ENCODE measurements at places on chromosomes 2 and 18.

DNA sequence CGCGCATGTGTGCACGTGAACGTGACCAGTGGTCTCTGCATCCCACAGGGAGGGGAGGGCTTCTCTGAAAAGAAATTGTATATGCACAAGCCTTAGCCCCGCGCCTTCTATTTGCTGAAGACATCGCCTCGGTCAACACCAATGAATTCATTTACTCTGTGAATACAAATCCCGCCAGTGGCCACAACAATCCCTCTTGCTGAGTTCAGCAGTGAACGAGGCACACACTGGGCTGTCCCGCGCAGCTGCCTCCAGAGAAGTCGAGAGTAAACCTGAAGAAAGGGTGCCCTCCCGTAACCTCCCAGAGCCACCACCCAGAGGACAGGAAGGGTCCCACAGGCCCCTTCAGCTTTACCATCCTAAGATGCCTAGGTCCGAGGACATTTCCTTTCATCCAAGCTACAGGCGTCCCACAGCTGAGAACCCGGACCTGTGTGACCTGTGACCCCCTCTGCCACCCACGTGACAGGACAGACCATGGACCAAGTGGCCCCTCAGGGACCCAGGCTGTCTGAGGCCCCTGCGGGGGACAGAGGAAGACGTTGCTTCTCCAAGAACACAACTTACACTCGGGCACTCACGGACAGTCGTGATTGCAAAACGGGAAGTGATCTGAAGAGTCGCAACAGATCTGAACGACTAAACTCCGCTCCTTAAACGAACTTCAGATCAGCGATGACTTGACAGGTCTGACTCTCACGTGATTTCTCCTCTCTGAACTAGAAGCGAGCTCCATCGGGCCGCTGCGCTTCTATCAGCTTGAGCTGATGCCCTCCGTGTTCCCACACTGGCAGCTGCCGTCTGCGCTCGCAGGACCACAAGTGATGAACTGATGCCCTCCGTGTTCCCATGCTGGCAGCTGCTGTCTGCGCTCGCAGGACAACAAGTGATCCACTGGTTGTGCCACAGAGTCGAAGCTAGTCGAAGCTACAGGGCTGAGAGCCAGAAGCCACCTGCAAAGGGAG, 92.7 kb downstream of the ZNF516 start:
- DNase-seq, result no peak

- DNase-seq, result no peak
These were observed 166.0 kb downstream of the SRBD1 start for GRCh38 chr2:45445037-45445436.

DNA sequence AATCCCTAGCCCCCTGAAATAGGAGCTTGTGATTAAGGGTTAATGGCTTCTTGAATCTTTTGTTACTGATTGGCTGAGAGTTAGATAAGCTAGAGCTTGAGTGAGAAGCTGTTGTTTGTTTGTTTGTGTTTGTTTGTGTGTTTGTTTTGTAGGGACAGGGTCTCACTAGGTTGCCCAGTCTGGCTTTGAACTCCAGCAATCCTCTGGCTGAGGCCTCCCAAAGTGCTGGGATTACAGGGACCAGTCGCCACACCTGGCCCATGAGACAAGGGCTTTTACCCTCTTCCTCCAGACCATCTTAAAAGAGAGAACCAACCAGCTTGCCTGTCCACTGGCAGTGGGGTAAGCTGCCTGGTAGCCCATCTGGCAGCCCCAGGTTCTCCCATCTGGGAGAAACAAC, 58.1 kb downstream of the SH2D6 start:
- no peak for DNase-seq

GRCh38 chr2:140855471-140855870, 1275.3 kb downstream of the LRP1B start:
- no peak for DNase-seq

DNA sequence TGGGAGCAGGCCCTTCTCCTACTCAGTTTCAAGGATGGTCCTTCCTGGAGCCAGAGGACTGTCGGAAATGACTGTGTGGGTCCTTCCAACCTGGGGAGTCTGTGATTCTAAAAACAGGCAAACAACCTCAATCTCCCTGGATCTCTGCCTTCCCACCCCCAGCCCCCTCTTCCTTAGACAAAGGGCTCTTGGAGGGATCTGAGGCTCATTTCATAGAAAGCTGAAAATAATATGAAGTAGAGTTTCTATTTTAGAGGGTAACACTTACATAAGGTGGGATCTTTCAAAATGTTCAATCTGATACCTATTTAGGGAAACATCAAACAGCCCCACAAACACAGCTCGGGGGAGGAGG, 69.4 kb downstream of the RHOB start:
- DNase-seq, result no peak

GRCh38 chr2:170533156-170533555, 182.0 kb upstream of the SP5 start:
- DNase-seq, result no peak

DNA sequence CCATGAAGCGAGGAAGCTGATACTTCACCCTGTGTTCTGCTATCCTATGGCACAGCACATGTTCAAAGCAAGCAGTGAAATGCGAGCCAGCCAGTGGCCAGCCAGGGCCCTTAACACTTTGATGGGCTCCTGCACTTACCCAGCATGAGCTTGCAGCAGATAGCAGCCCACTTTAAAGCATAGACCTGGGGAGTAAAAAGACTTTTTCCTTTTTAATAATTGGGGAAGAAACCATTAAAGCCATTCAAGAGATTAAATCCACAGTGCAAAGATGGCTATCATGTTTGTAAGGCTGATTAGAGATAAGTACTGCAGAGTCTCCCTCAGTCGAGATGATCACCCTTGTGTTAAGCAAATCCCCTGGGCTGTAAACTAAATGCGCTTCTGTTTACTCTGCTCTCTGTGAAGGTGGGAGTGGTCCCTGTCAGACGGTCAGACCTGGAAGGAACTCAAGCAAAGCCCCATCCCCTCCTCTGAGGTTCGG, 15.7 kb downstream of the CCBE1 start:
- DNase-seq, result no peak

- no peak for DNase-seq
These were observed 299.0 kb downstream of the TRIB2 start for GRCh38 chr2:13015532-13016320.

Data from NCI-H1694 treated with DMSO at 0.1 percent for 48 hours (cell line).